A549 (cell line): ENCODE measurements at places on chromosomes 7 and 10.

GRCh38 chr7:84999450-84999849 is 187.4 kb downstream of the SEMA3D start:
- no peak for DNase-seq

DNA sequence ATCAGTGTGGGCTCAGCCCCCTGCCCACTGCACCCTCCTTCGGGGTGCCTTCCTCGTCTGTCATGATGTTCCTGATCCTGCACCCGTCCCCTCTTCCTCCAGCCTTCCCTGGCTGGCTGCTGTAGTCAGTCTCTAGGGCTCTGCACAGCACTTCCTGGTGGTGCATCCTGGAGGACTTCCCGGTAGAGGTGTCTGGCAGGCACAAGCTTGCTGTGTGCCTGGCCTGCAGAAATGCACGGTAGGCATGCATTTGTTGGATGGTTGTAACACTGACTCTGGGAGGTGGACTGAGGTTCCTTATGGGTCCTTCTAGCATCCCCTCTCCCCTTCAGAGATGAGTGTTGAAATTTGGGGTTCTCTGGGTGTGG is 92.8 kb downstream of the BMS1 start:
- no peak for DNase-seq

DNA sequence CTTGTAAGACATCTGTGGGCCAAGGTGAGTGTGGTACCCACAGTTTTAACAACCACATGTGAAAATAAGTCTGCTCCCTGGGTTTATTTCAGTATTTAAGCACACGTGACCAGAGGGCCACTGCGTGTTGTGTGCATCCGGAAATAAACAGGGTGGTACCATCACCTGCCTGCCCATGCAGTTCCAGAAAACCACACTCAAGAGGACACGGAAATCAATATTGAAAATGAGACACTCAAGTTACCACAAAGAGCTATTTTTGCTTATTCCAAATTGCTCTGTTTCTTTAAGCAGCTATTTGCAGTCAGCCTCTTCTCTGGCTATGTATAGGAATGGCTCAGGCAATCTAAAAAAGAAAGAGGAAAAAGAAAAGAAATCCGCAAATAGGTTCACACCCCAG is 71.8 kb upstream of the LOXL4 start:
- no peak for DNase-seq

- DNase-seq: peak; percentile 88
Observed at GRCh38 chr7:74453322-74454011, at the start of gene GTF2IRD1. Gene GTF2IRD1 (plus strand): TSS chr7:74453906. CDS start chr7:74508081, 54,175 bp downstream.

GRCh38 chr7:64504581-64505120 is 58.2 kb downstream of the ZNF680 start:
- no peak for DNase-seq

- DNase-seq: no peak
Observed at GRCh38 chr10:20234579-20234978, 418.3 kb downstream of the PLXDC2 start.

GRCh38 chr10:126041804-126042231 is 145.5 kb downstream of the FANK1 start:
- peak; percentile 53 for DNase-seq

DNA sequence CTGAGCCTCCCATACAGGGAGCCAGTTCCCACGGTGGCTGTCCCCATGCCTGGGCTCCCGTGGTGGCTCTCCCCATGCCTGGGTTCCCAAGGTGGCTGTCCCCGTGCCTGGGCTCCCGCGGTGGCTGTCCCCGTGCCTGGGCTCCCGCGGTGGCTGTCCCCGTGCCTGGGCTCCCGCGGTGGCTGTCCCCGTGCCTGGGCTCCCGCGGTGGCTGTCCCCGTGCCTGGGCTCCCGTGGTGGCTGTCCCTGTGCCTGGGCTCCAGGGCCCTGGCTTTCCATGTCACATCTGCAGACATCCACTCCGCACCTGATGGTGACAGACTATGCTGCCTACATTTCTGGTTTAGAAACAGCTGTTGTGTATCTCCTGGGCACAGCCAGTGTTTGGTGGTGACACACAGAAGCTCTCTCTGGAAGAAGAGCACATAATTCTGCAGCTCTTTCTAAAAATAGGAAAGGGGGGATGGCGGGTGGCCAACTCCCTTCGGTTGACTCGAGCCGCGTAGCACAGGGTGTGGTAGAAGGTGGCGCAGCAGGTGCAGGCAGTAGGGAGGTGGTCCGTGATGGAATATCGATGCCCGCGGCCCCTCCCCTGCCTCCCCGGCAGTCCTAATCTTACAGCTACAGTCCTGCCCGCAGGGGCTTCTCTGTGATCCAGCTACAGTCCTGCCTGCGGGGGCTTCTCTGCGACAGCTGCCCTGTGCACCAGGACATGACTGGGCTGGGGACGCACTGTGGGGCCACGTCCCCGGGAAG is 251.2 kb downstream of the DNAJB6 start:
- DNase-seq: no peak

- no peak for DNase-seq
Observed at GRCh38 chr7:106462914-106463482, 178.2 kb upstream of the NAMPT start.

GRCh38 chr7:130948822-130949221 is 214.8 kb upstream of the KLF14 start:
- no peak for DNase-seq

GRCh38 chr7:94001396-94001795 is 2.8 kb downstream of the BET1 start:
- DNase-seq: no peak
